Activated CD4-positive, alpha-beta T cell treated with anti-CD3 and anti-CD28 coated beads, Interleukin-2, amount 10 ng/mL, durations not matched to agents 7 days and 5 days (primary cell): ENCODE measurements at places on chromosomes 5 and 9. TPM values are rescaled to one million over a fixed set of nuclear protein-coding genes. Genes with fewer than 3 reads are reported as not detected.
A peak's percentile ranks its signal among the peaks of the same experiment; 100 is the strongest.

- H3K27ac ChIP-seq = no peak overlapping the region
- no peaks in the 10 kb centered on the region for H3K36me3 ChIP-seq
- peaks cover 12% of the 10 kb centered on the region for H3K27me3 ChIP-seq
- H3K4me3 ChIP-seq = no peak overlapping the region
- DNase-seq = no peak
- no peaks in the 10 kb centered on the region for H3K4me1 ChIP-seq
These were observed 508.0 kb downstream of the GADD45G start for GRCh38 chr9:90112788-90113187.

GRCh38 chr5:134371834-134372340 is 518 bp downstream of the UBE2B start:
- H3K27ac ChIP-seq = peak overlapping the region; percentile 100
- H3K36me3 ChIP-seq = peaks cover 45% of the 10 kb centered on the region
- H3K27me3 ChIP-seq = peaks cover 2% of the 10 kb centered on the region
- H3K4me3 ChIP-seq = peak overlapping the region; percentile 99
- H3K4me1 ChIP-seq = peaks cover 50% of the 10 kb centered on the region

DNA sequence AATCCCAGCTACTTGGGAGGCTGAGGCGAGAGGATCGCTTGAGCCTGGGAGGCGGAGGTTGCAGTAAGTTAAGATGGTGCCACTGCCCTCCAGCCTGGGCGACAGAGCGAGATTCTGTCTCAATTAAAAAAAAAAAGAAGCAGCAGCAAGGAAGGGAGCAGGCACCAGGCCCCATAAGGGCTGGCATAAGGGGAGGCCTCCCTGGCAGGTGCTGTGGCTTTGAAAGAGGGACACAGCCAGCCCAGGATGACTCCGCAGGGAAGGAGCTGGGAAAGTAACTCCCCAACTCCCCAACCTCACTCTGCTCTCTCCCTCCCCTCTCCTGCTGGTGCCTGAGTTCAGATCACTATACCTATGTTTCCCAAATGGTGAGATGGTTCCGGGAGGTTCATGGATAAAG is 70.1 kb downstream of the NDFIP1 start:
- H3K27me3 ChIP-seq = no peaks in the 10 kb centered on the region
- H3K4me3 ChIP-seq = no peak overlapping the region
- H3K36me3 ChIP-seq = no peaks in the 10 kb centered on the region
- no peak overlapping the region for H3K27ac ChIP-seq
- DNase-seq = no peak

- H3K36me3 ChIP-seq = no peaks in the 10 kb centered on the region
- no peaks in the 10 kb centered on the region for H3K27me3 ChIP-seq
- H3K4me3 ChIP-seq = no peak overlapping the region
- H3K4me1 ChIP-seq = peaks cover 17% of the 10 kb centered on the region
- no peak overlapping the region for H3K27ac ChIP-seq
- no peak for DNase-seq
These were observed 101.6 kb upstream of the CPEB4 start for GRCh38 chr5:173786286-173787187.

Gene GLRA1
- not detected for total RNA-seq

- no peak for DNase-seq
- peaks cover 84% of the 10 kb centered on the region for H3K36me3 ChIP-seq
- no peaks in the 10 kb centered on the region for H3K27me3 ChIP-seq
- peak overlapping the region; percentile 81 for H3K27ac ChIP-seq
- peaks cover 62% of the 10 kb centered on the region for H3K4me1 ChIP-seq
- peak overlapping the region; percentile 92 for H3K4me3 ChIP-seq
These were observed 7.6 kb downstream of the PTGER4 start for GRCh38 chr5:40687321-40687720.

Gene PPP2R2B
- 1.8 TPM for total RNA-seq

Gene CCDC183
- total RNA-seq = 1.1 TPM

GRCh38 chr9:36194326-36195000 is 3.7 kb downstream of the CLTA start:
- peaks cover 39% of the 10 kb centered on the region for H3K36me3 ChIP-seq
- no peaks in the 10 kb centered on the region for H3K27me3 ChIP-seq
- DNase-seq = no peak
- peaks cover 48% of the 10 kb centered on the region for H3K4me1 ChIP-seq
- H3K4me3 ChIP-seq = peak overlapping the region; percentile 7
